ENCODE measurements at places on chromosomes 3 and 15.

GRCh38 chr3:31879365-31879764, 101.7 kb downstream of the OSBPL10 start:
- DNase-seq = no peak

GRCh38 chr3:160771811-160772459, 15.9 kb downstream of the PPM1L start:
- no peak for DNase-seq

DNA sequence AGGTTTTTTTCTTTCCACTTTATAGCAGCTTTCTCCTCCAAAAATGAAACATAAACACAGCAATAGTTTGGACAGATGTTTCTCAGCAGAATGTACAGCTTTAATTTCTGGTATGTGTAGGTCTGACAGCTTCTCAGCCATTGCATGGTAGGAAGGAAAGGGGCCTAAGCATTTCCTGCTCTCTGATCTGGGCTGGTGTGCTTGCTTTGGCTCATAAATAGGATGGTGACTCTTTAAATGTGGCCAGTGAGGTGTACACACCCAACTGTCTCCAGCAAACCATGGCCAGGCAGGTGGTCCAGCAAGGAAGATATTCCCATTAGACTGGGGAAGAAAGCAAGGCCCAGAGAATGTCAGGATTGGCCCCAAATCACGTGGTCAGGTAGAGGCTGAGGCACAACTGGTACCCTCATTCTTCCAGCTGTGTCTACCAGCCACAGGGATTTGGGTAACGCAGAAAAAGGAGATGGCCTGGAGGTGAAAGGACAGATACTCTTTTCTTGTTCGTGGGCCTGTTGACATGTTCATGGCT, 52.1 kb downstream of the ITGA11 start:
- DNase-seq = no peak

DNA sequence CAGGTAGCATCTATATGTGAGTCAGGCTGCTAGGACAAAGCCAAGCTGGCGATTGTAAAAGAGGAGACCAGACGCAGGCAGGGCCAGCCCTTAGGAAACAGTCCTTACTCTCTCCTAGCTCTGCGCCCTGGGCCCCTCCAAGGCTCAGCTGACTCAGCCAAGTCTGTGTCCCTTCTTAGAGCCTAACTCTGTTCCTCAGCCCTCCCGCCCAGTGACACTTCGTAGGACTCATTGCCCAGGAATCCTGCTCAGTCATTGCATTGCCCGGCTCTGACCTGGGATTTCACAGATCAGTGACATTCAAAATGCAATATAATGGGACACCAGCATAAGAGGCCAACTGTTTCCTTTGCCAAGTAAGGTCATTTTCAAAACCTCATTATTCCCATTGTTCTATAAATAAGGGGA, 244.2 kb downstream of the TLE3 start:
- no peak for DNase-seq

GRCh38 chr3:65854606-65855304, 184.0 kb downstream of the MAGI1 start:
- no peak for DNase-seq

DNA sequence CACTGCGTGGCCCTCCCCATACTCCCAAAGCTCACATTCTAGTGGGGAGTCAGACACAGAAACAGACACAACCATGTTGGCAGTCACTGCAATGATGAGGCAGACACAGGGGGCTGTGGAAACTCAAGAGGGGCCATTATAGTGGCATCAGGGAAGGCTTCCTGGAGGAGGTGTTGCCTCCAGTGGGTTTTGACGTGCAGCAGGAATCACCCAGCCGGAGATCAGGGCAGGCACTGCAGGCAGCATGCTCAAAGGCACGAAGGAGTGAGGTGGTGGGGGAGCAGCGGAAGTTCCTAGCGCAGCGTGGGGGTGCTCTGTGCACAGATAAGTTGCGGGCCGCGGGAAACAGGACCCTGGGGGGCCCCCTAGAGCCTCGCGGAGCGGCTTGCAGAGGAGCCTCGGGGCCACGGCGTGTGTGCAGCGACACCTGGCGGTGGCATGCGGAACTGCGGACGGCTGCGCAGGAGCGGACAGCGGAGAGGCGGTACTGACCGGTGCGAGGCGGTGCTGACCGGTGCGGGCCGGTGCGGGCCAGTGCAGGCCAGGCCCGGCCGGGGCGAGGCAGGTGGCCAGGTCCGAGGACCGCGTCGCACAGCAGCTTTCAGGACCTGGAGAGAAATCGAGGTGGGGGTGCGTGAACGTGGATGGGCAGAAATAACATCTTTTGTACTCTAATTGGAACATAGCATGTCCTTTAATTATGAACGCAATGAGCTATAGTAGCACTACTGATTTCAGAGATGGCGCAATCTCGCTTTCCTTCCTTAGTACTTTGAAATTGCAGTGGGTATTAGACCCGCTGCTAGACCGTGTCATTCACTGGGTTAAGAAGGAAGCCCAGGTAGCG, 101.5 kb downstream of the FBLN2 start:
- peak; percentile 81 for DNase-seq

DNA sequence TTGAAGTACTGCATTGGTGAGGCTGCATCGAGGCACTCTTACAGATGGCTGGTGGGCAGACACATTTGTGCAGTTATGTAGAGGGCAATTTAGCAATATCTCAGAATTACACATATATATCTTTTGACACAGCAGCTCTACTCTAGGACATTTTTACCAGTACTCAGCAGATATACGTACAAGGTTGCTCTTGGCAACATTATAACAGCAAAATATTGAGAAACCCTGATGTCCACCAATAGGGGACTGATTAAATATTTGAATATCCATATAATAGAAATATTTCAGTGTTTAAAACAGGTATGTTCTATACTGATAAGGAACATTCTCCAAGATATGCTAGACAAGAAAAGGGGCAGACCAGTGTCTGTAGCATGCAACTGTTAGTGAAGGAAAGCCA, 7.9 kb upstream of the FBXO22 start:
- no peak for DNase-seq

GRCh38 chr3:150097588-150097890, 126.8 kb upstream of the PFN2 start:
- no peak for DNase-seq

DNA sequence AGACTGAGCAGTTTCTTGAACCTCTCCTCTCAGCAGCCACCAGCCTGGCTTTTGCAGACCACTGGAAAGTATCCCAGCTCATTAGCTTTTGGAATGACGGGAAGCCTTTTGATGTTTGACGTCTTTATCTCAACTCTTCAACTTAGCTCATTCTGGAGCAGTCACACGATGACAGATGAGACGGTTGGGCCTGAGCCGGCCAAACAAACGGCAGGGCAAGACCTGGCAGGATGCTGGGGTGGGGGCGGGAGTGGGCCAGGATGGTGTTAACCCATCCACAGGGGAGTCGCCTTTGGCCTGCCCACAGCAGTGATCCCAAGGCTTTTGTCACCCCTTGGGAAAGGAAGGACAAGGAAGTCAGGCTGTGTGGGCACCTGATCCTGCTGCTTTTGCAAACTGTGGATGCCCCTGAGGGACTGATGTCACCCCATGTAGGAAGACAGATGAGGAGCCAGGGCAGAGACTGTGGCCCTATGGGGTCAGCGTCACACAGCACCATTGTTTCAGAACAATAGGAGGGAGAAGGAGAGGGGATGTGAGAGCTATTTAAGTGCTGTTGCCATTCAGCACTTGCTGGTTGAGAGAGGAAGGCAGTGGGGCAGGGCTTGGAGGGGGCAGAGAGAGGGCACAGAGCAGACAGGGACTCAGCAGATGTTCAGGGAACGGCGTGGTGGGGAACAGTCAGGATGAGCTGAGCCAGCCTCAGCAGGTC, 121.9 kb upstream of the CTDSPL start:
- no peak for DNase-seq

DNA sequence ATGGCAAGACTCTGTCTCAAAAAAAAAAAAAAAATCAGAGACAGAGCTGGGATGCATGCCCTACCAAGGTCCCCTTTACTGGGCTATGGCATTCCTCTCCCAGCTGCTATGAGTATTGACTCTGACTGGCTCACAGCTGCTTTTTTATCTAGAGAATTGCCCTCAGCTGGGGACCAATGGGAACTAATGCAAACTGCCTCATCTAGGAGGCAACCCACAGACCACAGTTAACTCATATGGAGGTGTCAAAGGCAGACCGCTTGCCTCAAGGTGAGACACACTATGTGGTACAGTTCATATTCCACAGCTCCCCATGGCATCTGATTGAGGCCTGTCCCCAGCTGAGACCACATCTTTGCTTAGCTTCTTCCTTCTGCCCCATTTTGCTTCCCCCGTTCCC, 183.5 kb upstream of the EOMES start:
- DNase-seq = no peak

DNA sequence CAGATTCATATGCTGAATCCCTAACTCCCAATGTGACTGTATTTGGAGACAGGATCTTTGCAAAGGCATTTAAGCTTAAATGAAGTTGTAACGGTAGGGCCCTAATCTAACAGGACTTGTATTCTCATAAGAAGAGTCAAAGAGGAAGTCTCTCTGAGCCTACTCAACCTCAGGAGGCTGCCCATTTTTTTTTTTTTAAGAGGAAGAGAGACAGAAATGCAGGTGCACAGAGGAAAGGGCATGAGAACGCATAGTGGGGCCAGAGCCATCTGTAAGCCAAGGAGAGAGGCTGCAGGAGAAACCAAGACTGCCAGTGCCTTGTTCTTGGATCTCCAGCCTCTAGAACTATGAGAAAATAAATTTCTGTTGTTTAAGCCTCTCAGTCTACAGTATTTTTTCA, 28.4 kb downstream of the ZNF860 start:
- no peak for DNase-seq

DNA sequence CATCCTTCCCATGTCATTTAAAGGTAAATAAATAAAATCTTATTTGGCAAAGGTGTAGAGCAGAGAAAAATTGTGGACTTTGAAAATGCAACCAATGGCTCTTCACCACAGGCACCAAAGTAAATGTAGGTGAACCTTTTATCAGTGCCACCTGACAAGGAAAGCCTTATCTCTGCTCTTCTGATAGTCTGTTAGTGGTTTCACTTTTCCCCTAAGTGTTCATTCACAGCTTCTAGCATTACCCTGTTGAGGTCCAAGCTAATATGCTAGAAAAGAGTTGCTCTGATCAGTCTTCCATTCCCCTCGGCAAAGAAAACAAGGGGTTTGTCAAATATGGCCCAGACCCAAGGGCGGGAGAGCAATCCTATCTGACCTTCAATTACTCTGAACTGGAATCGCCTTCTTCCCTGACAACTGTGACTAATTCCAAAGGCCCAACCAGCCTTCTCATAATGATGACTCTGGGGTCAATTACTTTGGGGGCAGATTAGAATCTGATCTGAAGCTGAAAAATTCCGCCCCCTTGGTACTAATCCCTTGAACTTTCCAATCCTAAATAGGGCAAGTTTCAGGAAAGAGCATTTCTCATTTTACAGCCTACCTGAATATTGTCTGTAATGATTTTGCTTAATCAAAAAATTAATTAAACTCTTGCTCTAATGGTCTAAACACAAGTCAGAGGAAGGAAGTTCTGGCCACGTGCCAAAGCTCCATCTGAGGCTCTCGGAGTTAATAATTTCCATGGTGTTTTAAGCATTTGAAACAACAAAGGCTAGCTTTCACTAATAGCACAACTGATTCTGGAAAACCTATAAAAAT, 52.4 kb downstream of the SETMAR start:
- no peak for DNase-seq

DNA sequence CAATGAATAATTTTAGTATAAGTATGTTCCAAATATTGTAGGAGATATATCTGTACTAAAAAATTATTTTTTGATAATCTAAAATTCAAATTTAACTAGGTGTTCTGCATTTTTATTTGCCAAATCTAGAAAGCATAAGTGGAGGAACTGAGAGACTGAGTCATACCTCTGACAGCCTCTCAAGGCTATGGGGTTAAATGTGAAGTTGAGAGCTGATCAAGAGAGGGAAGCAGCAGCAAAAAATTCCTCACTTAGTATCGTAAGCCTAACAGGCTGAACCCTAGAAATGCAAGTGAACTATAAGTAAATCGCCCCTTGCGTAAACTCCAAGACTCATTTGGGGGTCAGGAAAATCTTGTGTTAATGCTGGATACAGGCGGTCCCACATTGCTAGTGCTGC, 12.8 kb upstream of the TOPAZ1 start:
- DNase-seq = no peak

DNA sequence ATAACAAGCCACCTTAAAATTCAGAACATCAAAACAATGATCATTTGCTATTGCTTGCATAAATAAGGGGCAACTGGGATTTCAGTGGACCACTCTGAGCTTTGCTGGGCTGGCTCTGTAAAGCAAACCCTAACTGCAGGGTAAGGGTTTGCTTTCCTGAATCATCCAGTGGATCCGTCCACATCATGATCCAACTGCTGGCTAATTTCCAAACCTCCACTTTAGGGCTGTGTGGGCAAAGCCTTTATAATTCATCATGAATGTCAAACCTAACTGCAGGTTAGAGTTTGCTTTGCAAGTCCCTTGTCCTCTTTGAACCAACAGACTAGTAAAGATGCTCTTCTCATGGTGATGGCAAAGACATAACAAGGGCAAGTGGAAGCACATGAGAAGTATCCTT, 76.1 kb downstream of the SYNPR start:
- no peak for DNase-seq

DNA sequence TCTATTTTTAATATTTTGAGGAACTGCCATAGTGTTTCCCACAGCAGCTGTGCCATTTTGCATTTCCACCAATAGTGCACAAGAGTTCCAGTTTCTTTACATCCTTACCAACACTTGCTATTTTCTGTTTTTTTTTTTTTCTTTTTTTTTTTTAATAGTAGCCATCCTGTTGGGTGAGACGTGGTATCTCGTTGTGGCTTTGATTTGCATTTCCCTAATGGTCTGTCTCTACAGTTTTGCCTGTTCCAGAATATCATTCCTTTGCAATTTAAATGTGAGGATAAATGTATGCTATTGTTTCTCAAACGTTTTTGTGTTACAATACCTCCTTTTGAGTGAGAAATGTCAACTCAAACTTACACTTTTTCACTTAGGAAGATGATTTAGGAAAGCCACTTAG, 22.4 kb downstream of the RCN2 start:
- no peak for DNase-seq

- peak; percentile 80 for DNase-seq
Observed at GRCh38 chr15:31352911-31353811, 26.5 kb downstream of the KLF13 start.

DNA sequence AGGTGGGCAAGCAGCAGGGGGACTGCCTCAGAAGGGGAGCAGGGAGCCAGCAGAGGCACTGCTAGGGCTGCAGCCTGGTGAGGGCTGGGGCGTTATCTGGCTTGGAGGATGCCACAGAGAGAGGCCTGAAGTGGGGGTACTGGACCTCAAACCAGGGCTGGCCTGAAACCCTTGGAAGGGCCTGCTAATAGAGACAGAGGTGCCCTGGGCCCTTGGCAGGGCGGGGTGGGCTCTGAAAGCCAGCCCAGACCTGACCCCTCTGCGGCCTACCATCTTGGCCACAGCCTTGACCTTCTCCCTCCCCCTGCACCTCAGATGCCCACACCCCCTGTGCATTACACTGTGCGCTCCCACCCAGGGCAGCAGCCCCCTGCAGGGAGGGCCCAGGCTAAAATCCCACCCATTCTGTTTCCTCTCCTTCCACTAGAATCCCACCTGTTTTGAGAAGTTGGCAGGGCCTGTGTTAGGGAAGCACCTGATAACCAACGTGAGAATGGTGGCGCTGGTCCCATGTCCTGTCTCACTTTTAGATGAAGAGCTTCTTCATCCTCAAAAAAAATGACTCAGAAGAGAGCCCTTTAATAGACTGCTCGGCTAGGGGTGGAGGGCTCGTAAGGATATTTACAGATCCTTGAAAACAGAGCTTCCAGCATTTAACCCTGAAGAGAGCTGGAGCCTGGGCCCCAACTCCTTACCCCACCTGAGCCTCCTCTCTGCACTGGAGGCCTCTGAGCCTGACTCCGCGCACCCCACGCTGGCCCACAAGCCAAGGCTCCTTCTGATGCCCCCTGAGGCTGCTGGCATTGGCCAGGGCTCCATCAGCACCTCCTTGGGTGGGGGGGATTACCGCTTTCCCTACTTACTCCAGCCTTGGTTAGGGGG, 29.8 kb downstream of the LOXL1 start:
- DNase-seq = peak; percentile 10

Measured in GM12892 (cell line).